ENCODE measurements at places on chromosomes 13 and 19.

DNA sequence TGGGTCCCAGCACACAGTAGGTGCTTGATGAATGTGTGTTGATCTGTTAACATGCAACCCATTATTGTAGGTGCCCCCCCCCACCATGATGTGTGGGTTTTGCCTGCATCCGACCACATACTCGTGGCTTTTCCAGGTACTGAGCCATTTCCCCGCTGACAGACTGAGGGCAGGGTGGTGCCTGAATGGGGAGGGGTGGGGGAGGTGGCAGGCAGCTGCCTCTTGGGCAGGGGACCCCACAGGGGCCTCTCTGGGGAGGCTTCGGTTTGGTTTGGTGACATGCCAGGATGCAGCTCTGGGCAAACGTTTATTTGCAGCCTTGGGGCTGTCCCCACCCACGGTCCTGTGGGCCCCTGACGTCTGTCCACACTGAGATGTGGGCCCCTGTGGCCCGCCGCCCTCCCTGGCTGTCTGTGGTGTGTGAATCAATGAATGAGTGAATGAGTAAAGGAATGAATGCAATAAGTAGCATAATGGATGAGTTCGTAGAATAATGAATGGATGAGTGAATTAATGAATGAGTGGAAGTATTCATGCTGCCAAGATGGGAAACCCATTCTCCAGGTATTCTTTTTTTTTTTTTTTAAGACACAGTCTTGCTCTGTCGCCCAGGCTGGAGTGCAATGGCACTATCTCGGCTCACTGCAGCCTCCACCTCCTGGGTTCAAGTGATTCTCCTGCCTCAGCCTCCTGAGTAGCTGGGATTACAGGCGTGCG, 9.0 kb upstream of the JUND start:
- peak; percentile 86 for DNase-seq

DNA sequence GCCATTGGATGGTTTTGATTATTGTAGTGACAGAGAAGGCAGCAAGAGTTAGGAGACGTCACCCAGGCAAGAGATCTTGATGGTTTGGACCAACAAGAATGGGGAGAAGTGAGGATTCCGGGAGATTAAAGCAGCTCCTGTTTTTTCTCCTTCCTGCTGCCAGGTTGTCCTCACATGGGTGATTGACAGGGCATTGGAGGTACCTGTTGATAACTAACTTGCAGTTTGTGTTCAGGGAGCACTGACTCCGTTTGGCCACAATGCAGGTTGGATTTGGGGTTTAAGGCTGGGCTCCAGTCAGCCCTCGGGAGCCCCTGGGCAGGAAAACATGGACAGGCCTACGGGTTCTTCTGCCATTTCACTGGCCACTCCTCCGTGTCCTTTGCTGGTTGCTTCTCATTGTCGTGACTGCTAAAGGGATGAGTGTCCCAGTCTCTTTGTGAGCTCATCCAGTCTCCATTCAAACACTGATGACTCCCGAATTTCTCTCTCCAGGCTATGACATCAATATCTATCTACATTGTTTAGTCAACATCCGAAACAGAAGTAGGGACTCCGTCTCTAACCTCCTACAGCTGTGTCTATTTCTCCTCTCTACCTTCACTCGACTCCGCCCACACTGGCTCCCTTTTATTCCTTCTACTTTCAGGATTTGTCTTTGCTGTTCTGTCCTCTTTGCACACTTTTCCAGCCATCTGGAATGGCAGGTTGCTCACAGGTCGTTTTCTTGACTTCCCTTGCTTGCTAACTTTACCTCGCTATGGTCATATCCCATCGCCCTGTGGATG, 1.3 kb upstream of the PTOV1 start:
- DNase-seq: no peak

GRCh38 chr19:13339869-13340268, 166.4 kb downstream of the CACNA1A start:
- DNase-seq: no peak

- no peak for DNase-seq
Observed at GRCh38 chr13:62847520-62847919, 1431.9 kb upstream of the PCDH20 start.

- no peak for DNase-seq
Observed at GRCh38 chr13:22235950-22236290, 565.0 kb downstream of the FGF9 start.

DNA sequence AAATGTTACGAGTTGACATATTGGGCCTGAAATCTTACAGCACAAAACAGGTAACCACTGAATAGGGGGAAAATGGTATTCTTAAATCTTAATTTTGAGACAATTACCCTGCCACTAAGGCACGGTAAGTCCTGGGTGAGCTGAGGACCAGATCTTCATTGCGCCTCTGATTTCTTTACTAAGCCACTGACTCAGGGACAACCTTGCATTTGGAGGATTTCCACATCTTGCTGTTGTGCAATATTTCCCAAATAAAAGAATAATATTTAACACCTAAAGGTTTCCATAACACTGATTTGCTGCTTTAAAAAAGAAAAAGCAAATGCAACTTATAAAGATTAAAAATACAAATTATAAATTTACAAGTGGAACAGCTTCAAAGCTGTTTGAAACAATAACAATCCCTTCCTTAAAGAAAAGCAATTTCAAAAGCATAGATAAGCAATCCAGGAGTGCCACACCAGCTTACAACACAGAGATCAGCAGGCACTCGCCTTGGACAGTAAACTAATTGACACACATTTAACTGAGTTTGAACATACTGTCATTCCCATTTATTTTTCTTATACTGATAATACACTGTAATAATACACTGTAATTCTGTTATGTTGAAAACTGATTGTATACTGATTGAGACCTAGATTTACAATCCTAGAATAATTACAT, 79.6 kb upstream of the DOCK9 start:
- no peak for DNase-seq

DNA sequence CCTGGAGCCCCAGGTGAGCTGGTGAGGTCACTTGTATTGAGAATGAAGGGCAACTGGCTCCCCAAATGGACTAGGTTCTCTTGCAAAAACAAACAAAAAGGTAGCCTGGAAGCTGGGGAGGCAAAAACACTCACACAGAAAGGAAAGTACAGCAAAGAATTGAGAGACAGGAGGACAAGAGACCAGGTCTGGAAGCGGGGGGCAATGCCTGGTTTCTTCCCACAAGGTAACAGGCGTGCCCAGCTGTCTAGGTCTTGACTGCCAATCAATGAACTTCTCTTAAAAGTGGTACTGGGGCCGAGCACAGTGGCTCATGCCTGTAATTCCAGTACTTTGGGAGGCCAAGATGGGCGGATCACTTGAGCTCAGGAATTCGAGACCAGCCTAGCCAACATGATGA, 356.4 kb upstream of the TSHZ3 start:
- no peak for DNase-seq

GRCh38 chr13:89550938-89551337, 1796.5 kb upstream of the MIR17HG start:
- no peak for DNase-seq

DNA sequence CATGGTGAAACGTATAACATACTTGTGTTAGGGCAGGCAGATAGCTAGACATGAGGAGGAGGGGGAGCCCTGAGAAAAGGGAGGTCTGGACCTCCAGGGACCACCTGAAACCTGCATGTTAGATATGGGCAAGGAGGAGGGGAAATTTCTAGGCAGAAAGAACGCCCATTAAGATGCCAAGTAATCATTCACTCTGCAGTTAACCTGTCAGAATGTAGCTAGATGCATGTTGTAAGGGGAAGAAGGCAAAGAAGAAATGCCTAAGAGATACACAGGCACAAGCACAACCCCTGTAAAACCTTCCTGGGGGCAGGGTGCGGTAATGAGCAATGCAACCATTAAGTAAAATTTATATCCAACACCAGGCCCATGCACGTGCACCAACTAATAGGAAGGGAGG, 1055.3 kb upstream of the SPRY2 start:
- DNase-seq: no peak

DNA sequence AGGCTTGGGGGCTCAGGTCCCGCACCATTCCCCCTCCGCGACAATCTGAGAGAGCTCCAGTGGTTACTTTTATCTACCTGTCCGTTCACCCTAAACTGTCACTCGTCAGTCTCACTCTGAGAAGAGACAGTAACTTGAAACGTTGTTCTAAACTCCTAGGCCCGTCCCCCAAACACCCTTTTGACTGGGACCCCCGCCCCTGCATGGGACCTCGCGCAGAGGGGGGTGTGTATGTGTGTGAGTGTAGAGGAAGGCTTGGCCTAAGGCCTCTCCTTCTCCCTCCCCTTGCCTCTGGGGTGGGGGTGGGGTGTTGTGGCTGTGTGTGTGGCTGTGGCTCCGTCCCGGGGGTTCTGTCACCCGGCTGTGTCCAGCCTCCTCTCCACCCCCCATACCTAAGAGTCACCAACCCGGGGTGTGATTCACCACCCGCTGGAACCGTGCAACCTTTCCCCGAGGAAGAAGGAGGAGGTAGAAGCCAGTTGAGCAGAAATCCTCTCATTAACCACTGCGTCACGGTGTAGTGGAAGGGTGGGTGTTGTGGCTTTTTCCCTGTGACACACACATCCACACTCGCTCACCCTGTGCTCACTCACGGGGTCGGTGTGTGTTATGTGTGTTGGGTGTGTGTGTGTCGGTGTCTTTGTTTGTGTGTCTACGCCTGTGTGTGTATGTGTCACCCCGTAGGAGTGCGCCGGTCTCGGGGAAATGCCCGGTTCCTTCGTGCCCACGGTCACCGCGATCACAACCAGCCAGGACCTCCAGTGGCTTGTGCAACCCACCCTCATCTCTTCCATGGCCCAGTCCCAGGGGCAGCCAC, 2.4 kb downstream of the FOSB start:
- DNase-seq: no peak

DNA sequence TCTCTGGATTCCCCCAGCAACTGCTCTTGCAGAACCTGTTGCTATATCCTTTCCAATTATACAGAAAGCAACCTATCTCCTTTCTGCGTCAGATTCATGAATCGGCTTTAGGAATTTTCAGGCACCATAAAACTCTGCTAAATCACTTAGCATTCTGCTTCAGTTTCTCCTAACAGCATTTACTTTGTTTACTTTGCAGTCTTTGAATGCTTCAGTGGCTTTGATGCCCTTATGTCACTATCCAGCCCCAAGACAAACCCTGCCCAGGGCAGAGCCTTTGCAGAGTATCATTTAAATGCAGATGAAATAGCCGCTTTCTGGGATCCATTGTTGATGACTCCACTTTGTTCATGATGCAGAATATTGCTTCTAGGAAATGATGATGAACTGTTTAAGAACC, 43.1 kb downstream of the SLITRK1 start:
- no peak for DNase-seq

DNA sequence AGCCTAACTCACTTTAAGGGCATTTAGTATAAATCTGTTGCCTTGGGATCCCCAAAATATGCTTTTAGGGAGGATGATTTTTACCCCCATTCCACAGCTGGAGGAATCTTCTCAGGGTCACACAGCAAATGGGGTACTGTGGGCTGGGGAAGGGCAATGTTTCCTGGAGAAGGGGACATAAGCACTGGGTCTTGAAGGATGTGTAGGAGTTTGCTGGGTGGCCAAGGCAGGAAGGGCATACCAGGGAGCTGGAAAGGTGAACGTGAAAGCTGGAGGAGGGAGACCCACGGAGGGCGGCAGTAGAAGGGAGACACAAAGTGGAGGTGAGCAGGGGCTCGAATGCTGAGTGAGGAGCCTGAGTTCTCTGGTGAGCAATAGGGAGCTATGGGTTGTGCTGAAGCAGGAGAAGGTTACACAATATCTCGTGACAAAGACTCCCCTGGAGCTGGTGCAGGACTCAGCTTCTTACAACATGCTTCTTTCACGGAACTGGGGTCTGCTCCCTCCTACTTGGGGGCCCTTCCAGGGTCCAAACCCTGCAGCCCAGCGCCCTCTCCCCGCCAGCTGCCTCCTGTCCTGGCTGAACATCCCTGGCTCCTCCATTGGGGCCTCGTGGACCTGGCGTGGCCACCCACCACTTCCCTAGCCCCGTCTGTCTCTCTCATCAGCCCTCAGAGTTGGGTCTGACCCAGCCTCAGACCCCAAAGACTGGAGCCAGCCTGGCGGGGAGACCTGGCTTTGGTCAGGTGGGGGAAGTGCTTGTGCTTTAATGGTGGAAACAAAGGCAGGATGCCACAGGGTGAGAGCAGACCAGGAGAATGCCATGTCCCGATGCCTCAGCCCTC, 11.1 kb downstream of the CILP2 start:
- no peak for DNase-seq

GRCh38 chr19:44817725-44818465, 9.0 kb downstream of the BCAM start:
- no peak for DNase-seq

DNA sequence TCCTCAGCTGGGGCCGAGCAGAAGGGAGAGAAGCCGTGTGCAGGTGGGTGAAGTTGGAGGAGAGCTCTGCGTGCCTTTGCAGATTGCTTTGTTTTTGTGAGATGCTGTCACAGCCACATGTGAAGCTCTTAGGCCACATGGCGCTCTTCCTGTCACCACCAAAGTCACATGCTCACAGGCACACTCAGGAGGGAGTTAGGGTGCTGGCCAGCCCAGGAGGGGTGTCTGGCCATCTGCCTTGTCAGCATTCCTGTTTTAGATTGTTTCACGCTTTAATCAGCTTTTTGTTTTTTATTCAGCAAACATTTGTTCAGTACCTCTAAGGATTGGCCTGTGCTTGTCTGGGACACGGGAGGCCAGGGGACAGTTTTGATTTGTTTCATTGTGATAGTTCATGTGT, 21.9 kb downstream of the GPATCH1 start:
- no peak for DNase-seq

GRCh38 chr19:46452186-46452585, 19.2 kb downstream of the PNMA8A start:
- no peak for DNase-seq

DNA sequence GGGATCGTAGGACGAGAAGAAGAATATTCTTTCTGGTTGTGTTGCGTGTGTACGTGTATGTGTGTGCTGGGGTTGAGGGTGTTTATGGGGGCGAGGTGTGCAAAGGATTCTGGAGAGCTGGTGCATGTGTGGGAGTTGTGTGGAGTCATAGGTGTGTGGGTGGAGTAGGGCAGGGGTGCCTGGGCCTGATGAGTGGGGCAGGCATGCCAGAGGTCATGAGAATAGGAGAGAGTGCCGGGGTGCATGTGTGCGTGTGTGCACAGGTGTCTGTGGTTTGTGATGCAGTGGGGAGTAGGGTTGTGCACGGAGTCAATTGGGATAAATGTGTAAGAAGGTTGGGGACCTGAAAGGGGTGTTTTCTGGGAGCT, 649 bp downstream of the TMEM91 start:
- no peak for DNase-seq

- DNase-seq: no peak
Observed at GRCh38 chr19:27777242-27777641, 1435.7 kb downstream of the UQCRFS1 start.
